Activated T-cell treated with anti-CD3 and anti-CD28 coated beads, Interleukin-2, amount 50 U/mL, for 48 hours (primary cell): ENCODE measurements at places on chromosomes 7 and 10.

DNA sequence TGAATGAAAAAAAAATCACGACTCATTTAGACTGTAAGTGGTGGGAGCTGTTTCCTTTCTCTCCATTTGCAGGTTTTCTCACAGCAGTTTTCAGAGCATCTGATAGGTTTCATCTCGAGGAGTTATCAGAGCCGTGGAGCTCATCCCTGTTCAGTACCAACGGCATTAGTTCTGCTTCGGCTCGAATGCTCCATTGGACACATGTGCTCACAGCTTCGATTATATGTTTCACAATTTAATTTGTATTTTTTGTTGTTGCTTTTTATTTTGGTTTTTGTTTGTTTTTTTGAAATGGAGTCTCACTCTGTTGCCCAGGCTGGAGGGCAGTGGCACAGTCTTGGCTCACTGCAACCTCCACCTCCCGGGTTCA is 1.5 kb downstream of the SLC18A2 start:
- no peak for DNase-seq

DNA sequence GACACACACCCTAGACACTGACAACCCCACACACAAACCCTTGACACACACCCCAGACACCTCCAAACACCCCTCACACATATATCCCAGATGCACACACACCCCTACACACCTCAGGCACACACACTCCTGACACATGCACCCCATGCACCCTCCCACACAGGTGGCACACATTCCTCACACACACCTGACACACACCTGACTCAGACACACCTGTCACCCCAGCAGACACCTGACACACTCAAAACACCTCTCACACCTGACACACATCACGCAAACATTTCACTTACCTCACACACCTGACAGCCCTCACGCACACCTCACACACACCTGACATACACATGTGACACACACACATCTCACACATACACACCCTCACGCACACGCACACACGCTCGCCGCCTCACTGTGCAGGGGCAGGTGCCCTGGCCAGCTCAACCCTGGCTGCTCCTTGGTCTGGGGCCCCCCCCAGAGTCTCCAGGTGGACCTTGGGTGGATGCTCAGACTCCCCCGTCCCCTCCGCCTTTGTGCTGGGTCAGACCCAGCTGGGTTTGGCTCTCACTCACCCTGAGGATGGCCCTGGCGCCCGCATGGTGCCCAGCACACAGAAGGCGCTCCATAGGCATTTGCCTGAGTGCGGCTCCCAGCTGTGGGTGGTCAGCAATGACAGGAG is 3.1 kb upstream of the CALY start:
- DNase-seq: no peak

- no peak for DNase-seq
Observed at GRCh38 chr7:29095631-29096445, 50.5 kb downstream of the CPVL start.

DNA sequence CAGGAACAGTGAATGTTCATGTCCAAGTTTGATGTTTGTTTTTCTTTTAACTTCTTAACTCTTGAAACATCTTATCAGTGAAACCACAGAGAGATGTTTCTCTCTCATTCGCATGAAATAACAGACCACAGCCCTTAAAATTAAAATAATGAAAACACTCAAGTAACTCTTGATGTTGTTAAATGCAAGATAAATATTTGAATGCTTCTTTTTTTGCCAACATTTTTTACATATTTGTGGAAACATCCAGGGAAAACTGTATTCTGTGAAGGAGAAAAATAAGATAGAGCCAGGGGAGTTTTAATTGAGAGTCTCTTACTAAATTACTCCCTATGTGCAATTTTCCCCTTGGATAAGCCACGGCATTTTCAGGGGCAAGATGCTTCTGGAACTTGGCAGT is 361.8 kb upstream of the MGMT start:
- DNase-seq: no peak

- DNase-seq: no peak
Observed at GRCh38 chr7:16450366-16450765, 15.2 kb downstream of the SOSTDC1 start.

GRCh38 chr10:3805201-3805790 is 20.3 kb upstream of the KLF6 start:
- peak; percentile 51 for DNase-seq

DNA sequence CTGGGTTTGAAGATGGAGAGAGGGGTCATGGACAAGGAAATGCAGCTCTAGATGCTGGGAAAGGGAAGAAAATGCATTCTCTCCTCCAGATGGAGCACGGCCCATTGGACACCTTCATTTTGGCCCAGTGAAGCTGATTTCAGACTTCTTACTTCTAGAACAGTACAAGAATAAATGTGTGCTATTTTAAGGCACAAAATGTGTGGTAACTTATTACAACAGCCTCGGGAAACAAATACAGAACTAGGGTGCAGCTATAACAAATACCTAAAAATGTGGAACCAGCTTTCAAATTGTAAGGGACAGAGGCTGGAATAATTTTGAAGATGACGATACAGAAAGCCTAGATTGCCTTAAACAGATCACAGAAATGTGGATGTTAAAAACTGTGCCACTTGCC is 54.1 kb downstream of the CYTH3 start:
- no peak for DNase-seq

DNA sequence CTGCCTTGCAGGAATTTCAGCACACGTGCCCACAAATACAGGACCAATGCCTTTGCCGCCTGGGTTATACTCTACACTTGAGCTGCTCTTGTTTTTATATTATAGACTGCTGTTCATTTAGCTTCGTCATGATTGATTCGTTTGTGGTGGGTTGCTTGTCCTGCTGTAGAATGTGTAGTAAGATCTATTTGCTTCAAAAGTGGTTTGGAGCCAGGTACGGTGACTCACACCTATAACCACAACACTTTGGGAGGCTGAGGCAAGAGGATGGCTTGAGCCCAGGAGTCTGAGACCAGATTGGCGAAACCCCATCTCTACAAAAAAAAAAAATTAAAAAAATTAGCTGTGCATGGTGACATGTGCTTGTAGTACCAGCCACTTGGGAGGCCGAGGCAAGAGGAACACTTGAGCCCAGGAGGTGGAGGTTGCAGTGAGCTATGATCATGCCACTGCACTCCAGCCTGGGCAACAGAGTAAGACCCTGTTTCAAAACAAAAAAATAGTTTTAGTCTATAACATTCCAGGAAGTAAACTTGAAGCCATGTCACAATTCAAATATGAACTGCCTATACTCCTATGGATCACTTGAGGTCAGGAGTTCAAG is 9.0 kb upstream of the RHBDD2 start:
- no peak for DNase-seq

DNA sequence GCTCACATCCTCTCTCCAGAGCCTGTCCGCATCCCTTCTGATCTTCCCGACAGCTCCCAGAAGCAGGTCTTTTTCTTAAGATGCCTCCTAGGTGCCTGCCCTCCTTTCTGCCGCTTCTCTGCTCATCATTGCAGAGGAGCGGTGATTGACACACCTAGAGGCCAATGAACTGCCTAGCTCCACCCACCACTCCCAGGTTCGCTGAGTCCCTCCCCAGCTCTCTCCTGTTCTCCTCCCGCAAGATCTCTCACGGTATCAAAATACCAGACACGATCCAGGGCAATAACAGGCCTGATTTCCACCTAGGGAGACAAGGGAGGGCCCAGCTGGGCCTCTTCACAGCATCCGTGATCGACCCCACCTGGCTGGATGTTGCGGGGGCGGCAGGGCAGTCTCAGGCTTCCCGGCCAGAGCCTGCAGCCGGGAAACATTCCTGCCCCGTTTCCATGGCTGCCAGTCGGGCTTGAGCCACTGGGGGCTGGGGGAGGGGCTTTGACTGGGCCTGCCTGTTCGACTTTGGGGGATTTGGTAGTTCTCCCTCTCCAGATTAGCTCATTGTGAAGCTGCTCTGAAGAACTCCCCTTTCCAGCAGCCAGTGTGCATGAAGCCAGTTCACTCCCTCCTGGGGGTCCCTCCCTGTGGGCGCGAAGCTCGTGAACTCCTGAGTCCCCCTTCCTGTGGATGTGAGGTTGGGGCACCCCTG is 373.5 kb downstream of the RPS24 start:
- DNase-seq: peak; percentile 82

- no peak for DNase-seq
Observed at GRCh38 chr7:99944497-99945070, 15.2 kb upstream of the GJC3 start.

GRCh38 chr10:69338547-69339450 is 60.5 kb downstream of the HK1 start:
- DNase-seq: no peak

DNA sequence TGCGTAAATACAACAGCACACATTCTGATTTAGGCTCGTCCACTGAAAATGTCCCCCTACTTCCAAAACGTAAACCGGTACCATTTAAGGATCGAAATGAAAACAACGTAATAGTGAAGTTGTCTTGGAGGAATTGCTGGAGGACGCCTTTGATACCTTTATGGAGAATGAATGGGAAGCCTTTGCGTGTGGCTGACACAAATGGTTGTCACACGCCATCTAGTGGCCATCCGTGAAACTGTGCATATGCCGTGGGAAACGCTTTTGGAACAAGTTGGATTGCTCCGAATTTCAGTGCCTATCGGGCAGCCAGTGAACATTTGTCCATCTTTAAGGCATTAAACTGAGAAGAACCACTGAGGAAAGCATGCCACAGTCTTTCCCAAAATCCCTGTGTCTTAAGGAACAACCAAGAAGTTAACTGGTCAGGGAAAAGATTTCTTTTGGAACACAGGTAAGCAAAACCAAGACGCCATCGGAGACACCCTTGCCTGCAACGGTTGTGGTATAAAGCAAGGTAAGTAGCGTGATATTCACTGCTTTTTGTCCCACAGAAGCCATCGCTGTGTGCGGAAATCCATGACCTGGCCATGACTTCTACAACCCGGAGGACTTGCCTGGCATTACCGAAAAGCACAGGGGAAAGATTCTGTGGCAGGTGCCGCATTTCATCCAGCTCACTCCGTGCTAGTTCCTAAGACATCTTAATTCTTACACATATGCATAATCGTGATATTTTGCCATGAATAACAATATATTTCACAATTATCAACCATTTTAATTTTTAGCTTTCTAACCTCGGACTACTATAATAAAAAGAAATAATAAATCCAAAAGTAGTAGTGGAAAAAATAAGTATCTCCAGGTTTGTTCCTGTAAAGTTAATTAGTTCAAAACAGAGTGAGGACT is 100.6 kb downstream of the FAM204A start:
- DNase-seq: peak; percentile 82

DNA sequence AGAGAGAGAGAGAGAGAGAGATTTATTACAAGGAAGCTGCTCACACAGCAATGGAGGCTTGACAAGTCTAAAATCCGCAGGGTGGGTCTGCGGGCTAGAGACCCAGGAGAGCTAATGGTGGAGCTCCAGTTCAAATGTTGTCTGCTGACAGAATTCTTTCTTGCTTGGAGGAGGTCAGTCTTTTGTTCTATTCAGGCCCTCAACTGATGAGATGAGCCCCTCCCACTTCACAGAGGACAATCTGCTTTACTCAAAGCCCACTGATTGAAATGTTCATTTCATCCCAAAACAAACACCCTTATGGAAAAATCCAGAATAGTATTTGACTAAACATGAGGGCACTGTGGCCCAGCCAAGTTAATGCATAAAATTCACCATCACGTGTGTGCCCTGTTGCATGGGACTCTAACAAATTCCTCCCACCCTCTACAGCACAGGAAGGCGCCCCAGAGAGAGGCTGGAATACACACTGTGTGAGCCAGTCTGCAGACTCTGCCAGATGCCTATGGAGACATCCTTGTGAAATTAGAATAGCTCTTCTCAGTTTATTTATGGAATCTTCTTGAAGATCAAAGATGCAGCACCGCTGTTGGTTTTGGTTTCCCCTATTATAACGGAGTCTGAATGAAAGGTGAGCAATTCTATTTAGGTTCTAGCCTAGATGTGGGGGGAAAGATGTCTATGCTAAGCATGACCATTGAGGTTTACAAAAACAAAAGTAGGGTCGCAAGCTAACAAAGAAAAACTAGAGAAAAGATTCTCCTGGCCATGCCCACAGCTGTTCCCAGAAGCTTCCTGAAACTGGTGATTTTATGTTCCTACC is 123.0 kb upstream of the SFMBT2 start:
- no peak for DNase-seq

- DNase-seq: no peak
Observed at GRCh38 chr10:5811387-5811821, 1.8 kb downstream of the GDI2 start.

DNA sequence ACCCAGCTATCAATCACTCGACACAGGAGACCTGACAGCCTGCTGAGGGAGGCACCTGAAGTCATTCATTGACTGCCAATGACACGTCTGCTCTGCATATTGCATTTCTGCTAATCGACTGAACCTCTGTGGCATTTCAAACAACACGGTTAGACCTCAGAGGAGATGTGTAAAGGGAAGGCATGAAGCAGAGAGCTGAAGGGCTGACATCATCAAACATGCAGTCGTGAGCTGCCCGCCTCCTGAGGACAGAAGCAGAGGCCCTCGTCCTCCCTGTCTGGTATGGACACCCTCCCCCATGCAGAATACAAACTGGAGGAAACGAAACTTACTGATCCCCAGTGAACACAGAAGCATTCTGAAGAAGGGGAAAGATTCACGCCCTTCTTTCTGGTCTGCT is 462.6 kb upstream of the MGMT start:
- no peak for DNase-seq

GRCh38 chr7:7895004-7895650 is 73.5 kb upstream of the GLCCI1 start:
- DNase-seq: no peak

GRCh38 chr10:84117686-84118394 is 21.5 kb upstream of the GHITM start:
- no peak for DNase-seq

DNA sequence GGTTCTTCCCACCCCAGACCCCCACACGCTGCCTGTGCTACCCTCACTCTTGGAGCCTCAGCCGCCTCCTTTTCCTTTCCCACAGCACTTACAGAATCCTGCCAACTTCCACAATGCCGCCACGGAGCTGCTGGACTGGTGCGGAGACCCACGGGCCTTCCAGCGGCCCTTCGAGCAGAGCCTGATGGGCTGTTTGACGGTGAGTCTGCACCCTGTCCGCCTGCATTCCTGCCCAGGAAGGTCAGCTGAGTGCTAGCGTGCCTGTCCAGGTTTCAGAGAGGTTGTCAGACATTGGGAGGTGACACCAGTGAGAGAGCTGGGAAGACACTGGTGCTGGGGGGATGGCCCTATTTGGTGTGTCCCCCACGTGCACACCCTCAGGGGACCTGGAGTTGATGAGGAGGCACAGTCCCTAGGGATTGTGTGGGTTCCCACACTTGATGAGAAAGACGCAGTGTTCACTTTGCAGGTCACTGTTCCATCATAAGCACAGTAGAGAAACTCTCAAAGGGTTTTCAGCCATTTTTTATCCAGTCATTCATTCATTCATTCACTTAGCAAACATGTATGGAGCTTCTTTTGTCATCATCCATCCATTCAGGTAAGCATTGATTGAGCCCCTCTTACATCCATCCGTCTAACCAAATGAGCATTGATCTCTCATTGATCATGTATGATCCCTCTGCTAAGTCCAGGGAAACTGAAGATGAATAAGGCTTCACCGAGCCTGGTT is 138.9 kb upstream of the PPIF start:
- DNase-seq: no peak

GRCh38 chr7:28145931-28146330 is 34.7 kb downstream of the JAZF1 start:
- DNase-seq: no peak

GRCh38 chr10:96073722-96074121 is 30.3 kb downstream of the CCNJ start:
- peak; percentile 22 for DNase-seq

- DNase-seq: no peak
Observed at GRCh38 chr7:101216001-101216859, 1.2 kb downstream of the PLOD3 start.
